Left lung (tissue), 14 donors: ENCODE measurements at places on chromosomes 5 and 9. TPM values are rescaled to one million over a fixed set of nuclear protein-coding genes. Genes with fewer than 3 reads are reported as not detected.

SHISAL2B gene
- 7.8 TPM for polyA plus RNA-seq

C8G gene
- 0.86 TPM for polyA plus RNA-seq

TRIP13 gene
- 17.4 TPM for polyA plus RNA-seq

DNA sequence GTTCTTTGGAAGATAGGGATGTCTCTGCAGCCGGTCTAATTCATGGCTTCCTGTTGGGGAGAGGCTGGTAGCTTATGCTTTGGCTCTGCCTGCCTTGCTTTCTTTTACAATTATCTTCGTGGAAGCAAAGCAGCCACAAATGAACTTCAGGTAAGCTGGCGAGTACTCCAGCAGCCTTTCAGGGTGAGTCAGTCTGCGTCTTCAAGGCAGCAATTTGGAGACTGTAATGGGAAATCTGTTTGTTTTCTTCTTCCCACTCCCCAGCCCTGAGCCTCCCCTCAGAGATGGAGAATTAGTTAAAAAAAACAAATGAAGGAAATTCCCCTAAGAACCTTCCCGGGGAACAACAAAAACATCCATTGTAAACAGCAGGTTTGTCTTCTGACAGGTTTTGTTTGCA is 100.1 kb downstream of the PSAT1 start:
- no peak for DNase-seq

- peak; percentile 95 for DNase-seq
Observed at GRCh38 chr5:61330845-61331406, 1.1 kb upstream of the ZSWIM6 start.

DNA sequence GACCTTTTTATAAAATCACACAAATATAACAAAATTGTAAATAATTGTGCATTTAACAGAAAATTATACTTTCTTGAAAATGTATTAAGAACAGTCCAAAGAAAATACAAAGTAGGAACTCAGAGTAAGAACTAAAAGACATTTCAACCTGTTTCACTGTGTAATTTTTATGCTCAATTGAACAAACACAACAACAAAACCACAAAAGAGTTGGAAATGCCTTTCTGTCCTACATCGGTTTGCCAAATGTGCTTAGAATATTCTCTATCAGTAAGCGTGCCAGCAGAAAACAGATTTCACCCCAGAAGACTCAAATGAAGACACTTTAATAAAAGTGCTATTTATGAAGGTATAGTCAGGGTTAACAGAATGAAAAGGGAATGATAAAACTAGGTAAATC is 592.1 kb downstream of the PRELID2 start:
- no peak for DNase-seq

- DNase-seq, result no peak
Observed at GRCh38 chr9:108258640-108259039, 597.1 kb downstream of the ACTL7B start.

GFI1B gene
- 1.3 TPM for polyA plus RNA-seq

- no peak for DNase-seq
Observed at GRCh38 chr5:122413722-122414121, 101.7 kb downstream of the SNCAIP start.

SH3TC2 gene
- polyA plus RNA-seq, result 2.1 TPM

DNA sequence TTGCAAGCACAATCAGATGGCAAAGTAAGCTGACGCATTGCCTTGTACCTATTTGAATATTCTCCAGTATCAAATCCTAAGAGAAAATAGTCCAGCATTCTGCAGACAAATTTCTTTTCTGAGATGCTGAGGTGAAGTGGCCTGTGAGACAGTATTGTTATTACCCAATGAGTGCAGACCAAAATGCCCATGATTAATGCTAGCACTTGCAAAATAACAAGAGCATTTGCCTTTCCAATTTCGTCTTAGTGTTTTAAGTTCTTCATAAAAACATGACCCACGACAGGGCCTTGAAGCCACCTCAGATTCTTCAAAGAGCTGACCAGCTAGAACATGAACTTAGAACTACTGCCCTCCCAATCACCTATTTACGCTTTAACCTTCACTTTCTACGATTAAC is 2.6 kb upstream of the IQGAP2 start:
- no peak for DNase-seq

DNA sequence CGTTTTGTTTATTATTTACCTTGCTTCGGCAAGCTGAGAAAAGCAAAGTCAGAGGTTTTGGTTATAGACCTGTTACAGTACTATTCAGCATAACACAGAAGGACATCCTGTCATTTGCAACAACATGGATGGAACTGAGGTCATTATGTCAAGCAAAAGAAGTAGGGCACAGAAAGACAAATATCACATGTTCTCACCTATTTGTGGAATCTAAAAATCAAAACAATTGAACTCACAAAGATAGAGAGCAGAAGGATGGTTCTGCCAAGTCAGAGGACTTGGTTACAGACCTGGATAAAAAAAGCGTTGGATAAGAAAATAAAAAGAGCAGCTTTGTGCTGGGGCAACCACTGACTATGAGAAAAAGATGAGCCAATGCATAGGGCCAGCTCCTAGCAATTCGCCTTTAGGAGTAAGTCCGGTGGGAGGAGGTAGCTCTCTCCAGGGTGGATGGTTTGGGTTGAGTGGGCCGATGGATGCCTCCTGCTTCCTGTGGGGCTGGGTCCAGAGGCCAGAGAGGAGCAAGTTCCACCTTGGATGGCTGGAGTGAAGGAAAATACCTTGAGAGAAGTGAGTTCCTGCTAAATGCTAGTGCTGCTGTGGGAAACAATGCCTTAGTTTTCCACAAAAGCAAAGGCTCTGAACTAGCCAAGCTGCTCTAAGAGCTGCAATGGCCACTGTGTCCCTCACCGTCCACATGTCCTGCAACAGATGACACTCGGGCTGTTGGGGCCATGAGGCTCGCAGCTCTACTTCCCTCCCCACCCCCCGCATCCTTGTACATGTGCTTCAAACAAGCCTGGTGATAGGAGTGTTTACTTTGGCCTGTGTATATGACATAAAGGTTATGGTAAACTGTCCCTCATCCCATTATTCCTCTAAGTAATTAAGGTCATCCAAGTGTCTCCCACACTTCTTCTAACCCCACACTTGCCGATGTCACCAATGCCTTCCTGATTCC is 38.4 kb downstream of the ACOT12 start:
- no peak for DNase-seq

ADRA1B gene
- polyA plus RNA-seq, result 0.51 TPM

- no peak for DNase-seq
Observed at GRCh38 chr5:6115852-6116251, 262.5 kb downstream of the MED10 start.

SHLD3 gene
- polyA plus RNA-seq, result 4.0 TPM

GRIA1 gene
- 8.7 TPM for polyA plus RNA-seq

TLX3 gene
- not detected for polyA plus RNA-seq

RPL35 gene
- polyA plus RNA-seq, result 930 TPM

DOK3 gene
- 7.4 TPM for polyA plus RNA-seq

- peak; percentile 84 for DNase-seq
Observed at GRCh38 chr5:170755679-170756456, 27.7 kb upstream of the GABRP start.

- peak; percentile 47 for DNase-seq
Observed at GRCh38 chr5:107670087-107670931, 428 bp downstream of the EFNA5 start.

DNA sequence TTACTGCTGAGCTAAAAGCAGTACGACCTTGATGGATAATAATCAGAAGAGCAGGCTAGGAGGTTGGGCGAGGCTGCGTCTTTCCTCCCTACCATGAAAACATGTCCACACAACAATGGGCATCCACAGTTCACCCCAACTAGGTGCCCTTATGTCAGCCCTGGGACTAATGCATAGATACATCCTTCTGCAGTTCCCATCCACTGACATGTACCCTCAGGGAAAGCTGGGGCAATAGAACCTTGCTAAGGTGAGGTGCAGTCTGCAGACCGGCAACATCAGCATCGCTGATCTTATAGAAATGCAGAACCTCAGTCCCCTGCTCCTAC is 697 bp upstream of the PRUNE2 start:
- DNase-seq, result no peak

DNA sequence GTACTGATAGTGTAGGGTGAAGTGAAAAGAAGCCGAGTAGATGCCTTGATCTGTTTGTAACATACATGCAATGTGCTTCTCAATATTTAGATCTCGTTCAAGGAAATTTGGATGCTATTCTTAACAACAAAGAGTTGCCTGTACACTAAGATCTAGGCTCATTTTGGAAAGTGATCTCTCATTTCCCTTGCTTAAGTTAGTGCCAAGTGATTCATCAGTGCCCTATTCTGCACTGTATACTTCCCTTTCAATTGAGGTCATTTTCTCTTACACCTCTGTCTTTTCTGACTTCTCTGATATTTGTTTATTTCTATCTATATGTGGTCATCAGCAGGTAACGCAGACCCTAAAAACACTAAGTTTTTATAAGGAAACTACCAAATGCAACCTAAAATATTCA is 528.6 kb upstream of the PTPRD start:
- no peak for DNase-seq

HAVCR2 gene
- 2.6 TPM for polyA plus RNA-seq

DNA sequence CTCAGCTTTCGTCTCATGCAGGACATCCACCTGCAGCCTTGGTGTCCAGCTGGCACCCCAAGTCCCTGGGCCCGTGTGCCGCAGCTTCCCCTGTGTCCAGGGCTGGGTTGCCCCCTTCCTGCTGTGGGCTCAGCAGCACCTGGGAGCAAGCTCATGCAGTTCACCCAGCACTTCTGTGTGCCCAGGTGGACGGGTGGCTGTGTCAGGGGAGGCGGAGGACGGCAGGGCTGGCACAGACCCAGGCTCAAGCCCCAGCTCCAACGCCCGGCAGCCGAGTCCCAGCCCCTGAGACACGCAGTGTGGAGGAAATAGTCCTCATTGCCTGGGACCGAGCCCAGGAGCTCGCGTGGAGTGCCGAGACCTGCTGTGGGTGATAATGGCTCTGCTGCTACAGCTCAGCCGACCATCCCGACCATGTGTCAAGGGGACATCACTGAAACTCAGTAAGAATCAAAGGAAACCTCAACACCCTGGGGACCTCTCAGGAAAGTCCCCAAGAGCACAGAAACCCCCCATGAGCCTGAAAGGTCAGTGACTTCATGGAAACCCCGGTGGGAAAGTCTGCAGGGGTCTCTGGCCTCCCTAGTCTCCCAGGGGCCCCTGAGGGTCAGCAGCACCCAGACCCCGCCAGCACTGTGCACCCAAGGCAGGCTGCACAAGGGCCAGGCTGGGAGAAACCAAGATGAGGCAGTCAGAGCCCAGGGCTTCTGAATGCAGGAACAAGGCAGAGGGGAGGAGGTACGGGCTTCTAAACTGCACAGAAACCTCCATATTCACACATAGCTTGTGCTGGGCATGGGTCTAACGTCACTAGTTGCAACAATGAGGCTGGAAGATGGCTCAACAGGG is 38.8 kb downstream of the LPCAT1 start:
- peak; percentile 70 for DNase-seq

GRCh38 chr5:146580237-146580636 is 64.2 kb upstream of the GPR151 start:
- DNase-seq, result no peak

DNA sequence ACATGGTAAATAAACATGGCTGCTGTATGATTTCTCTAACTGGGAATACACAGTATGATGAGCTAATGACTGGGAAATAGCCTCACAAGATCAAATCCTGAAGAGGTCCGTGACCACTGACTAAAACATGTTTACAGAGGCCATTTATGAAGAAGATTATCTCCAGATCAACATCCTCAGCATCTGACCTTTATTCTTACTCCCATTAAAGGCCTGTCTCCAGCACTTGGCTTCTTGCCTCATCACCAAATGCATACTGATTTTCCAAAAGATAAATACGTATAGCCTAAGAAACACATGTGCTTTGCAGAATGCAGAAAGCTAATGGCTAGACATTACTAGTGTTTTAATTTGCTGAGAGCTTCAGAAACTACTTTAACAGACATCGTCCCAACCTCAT is 108.0 kb upstream of the TSLP start:
- no peak for DNase-seq

MCTP1 gene
- polyA plus RNA-seq, result 4.4 TPM

ADAM19 gene
- 21.1 TPM for polyA plus RNA-seq
